T-helper 1 cell (primary cell): ENCODE measurements at places on chromosomes 7 and 10.

DNA sequence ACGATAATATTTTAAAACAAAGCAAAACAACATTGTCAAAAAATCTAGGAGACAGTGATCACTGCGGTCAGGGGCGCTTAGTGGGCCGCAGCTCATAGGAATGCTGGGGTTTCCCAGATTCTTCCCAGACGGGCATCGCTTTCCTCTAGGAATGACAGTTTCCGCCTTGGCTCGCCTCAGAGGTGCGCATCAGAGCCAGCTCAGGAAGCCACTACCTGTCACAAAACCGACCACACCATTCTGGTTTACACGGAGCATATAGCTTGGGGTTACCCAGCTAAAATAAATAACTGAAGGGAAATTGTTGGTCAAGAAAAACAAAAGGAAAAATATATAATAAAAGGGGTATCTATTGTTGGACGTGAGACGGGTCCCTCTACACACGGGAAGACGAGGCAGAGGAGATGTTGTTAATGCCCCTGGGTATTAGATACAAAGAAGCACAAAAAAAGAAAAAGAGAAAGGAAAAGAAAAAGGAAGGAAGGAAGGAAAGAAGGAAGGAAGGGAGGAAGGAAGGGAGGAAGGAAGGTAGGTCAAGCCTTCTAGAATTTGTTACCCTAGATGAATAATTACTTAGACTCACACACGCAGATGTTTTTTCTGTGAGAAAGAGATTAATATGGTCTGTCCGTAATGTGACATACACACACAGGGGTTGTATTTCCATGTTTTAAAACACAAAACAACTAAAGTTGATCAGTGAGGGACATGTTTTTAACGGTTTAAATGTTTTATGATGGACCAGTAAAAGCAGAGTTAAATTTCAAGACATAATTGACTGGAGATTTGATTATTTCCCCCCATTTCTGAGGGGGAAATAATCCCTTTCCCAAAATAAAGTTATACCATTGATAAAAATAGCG lies 292.4 kb upstream of the NFE2L3 start:
- DNase-seq: no peak

GRCh38 chr7:70701477-70701876 lies 430.5 kb upstream of the GALNT17 start:
- DNase-seq: no peak

- DNase-seq: no peak
These were observed 83.1 kb downstream of the STRA8 start for GRCh38 chr7:135316648-135317313.

DNA sequence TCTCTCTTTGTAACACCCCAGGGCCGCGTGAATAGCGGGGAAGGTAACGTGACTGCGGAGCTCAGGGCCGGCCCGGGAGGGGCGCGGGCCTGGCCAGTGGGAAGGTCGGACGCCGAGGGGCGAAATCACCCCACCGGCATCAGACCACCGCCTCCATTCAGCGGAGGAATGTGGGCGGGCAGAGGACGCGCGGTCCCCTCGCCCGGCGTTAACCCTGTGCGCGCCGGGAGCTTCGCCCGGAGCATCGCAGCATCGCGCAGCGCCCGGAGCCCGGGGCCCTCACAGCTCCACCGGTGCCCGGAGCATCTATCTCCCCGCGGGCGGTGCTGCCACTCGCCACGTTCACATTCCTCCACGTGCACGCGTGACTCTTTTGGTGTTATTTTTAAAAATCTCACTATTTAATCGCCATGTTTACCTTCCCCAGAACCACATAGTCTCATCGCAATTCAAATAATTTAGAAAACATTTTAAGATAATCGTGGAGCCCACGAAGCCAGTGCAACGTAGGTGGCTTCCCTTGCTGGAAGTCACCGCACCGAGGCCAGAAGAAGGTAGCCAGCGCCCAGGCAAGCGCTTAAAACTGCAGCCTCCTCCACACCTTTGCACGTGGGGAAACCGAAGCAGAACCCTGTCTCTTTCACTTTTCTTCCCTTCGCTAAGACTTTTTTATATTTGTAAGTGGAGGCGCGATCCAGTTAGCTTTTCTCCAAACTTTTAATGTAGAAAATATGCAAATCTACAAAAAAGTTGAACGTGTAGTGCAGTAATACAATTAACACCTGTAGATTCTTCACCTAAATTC lies 21.8 kb downstream of the FGFBP3 start:
- DNase-seq: no peak

- DNase-seq: no peak
These were observed 968 bp downstream of the NOLC1 start for GRCh38 chr10:102153093-102153620.

- no peak for DNase-seq
These were observed 68.9 kb upstream of the AQP1 start for GRCh38 chr7:30842542-30843451.

DNA sequence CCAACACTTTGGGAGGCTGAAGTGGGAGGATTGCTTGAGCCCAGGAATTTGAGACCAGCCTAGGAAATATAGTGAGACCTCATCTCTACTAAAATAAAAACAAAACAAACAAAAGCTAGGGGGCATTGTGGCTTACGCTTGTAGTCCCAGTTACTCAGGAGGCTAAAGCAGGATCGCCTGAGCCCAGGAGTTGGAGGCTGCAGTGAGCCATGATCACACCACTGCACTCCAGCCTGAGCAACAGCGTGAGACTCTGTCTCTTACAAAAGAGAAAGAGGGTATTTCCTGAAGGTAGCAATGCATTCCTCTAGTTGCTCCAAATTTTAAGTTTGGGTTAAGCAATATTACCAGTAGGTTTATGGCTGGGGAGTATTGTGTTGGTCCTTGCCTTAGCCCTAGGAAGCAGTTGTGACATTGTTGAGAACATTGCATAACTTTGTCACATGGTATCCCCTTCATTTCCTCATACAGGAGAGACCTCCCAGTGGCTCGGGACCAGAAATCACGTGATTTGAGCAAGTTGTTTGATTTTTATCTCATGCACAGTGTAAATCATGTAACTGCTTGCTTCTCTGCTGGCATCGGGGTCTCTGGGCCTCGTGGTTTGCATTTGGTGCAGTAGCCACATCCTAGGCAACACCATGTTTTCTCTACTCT lies 23.3 kb upstream of the SMARCD3 start:
- DNase-seq: no peak

- DNase-seq: no peak
These were observed 157.3 kb upstream of the COL1A2 start for GRCh38 chr7:94237417-94237816.

- DNase-seq: no peak
These were observed 38.4 kb downstream of the EEPD1 start for GRCh38 chr7:36191292-36191920.

- no peak for DNase-seq
These were observed 8.7 kb downstream of the EPC1 start for GRCh38 chr10:32338262-32338661.

DNA sequence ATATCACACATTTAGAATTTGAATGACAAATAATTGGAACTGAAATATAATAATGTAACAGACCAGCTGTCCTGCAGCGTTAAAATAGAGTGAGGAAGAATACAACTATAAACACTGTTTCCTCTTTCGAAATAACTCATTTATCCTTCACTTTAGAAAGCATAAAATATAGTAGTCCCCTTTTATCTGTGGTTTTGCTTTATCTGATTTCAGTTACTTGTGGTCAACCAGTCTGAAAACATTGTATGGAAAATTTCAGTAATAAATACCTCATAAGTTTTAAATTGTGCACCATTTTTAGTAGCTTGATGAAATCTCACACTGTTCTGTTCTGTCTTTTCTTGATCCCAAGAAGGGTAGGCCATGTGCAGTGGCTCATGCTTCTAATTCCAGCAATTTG lies 31.7 kb downstream of the POLR1F start:
- no peak for DNase-seq

DNA sequence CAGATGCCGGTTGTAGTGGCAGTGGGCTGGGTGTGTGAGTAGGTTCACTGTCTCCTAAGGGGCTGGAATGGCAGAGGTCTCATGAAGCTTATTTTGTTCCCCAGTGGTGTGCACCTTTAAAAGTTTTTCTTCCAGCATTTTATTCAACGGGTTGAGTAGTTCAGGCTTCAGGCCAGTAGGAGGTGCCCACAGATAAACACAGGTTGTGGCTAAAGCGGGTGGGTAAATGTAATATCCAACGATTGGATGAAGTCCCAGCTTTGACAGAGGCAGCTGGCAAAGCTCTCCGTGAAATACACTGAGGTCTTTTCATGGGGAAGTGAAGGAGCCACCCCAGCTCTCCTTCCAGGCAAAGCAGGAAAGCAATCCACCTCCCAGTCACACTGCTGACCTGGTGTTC lies 339.8 kb upstream of the LRRTM3 start:
- DNase-seq: no peak

DNA sequence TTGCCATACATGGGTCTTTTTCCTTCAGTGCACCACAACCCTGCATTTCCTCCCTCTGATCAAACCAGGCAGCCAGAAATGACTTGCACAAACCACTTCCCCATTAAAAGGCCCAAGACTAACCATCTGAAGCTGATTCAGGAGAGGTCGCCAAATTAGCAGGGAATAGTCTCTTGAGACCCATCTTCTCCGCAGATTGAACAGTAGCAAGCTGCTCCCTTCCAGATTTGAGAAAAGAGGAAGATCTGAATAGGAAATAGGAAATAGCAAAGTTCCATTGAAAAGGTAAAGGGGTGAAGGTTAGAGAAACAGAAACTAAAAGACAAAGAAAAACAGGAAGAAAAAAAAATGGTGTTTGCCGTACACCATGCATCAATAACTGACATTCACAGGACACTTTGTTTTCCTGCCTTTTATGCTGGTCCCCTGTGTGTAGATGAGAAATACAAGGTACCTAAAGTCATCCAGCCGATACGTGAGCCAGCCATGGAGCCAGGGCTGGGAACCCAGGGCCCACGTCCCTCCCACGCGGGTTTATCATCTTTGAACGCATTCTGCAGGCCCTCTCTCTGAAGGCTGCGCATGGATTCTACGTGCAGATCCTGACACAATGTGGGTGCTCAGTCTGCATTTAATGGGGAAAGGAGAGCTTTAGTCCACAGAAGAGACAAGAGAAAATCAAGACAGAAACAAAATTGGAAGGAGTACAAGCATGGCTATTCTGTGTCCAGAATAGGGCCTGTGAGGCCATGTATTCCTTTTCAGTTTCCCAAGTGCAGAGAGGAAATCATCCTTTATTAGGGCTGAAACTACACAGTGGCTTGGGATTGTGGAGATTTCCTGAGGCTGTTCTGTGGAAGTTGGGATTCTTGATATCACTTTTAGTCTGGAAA lies 268.4 kb upstream of the NPVF start:
- peak; percentile 70 for DNase-seq

- DNase-seq: no peak
These were observed 517 bp downstream of the SRGN start for GRCh38 chr10:69088471-69088769.

DNA sequence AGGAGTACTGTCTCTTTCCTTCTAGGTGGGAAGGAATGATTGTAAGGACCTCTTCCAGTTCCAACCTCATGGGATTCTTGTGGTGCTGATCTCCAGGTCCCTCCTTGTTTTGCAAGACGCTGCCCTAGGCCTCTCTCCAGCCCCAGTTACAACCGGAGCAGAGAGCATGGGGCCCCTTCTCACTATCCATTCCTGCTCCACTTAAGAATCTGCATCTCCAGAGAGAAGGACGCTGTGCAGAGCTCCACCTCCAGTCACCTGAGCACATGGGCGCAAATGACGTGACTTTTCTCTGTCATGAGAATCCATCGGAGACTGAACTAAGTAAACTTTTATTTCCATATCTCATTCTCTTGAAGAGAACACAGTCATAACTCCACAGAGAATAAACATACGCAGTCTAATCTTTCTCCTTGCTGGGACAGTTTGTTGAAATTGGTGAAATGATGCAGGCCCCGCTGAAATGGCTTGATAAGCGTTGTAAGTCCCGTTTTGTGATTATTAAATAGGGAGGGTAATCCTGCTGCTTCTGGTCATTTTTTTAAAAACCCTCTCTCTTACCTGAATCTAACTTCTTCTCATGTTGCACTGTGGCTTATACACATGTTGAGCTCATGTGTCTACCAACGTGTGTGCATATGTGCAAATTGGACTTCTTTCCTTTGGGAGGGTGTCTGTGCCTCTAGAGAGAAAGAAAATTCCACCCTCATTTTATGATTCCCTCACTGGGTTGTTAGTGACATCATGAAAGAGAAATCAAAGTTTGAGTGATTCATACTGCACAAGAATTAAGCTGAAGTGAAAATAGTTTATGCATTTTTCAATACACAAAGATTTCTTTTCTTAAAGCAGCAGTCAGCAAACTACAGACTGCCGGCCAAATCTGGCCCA lies 133.2 kb upstream of the TBX20 start:
- no peak for DNase-seq

- DNase-seq: no peak
These were observed 1.3 kb downstream of the NRCAM start for GRCh38 chr7:108454674-108455550.

DNA sequence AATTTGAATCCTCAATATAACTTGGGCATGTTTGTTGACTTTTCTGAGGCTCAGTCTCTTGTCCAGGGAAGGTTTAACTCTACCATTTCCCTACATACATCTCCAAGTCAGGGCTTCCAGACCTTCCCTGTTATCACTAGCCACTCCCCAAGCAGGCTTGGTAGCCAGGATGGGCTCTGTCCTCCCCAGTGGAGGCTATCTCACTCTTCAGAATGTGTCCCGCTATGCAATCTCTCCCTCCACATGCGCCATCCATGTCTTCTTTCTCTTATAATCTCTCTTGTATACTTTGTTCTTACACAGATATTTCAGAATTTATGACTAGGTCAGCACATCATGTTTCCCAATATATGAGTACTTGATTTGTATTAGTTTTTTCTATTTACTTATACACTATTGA lies 310.4 kb downstream of the HGF start:
- DNase-seq: no peak

- no peak for DNase-seq
These were observed 153.8 kb downstream of the SH3PXD2A start for GRCh38 chr10:103701380-103702222.

DNA sequence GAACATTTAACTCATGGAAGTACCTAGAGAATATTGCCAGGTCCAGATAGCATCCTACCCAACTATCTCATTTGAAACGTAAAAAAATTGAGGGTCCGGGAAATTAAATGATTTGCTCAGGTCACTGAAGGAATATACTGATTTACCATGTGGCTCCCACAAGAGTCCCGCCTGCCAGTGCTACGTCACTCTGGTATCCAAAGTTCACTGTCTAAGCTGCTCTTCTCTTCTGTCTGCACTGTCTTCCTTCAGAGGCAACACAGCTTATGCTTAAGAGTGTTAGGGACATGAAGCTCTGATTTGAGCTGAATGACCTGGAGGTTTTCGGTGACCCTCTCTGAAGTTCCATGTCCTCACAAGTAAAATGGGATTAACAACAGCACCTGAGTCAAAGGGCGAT lies 114.6 kb downstream of the PDE1C start:
- DNase-seq: no peak

- DNase-seq: no peak
These were observed 153.4 kb upstream of the KLF14 start for GRCh38 chr7:130887182-130887956.

DNA sequence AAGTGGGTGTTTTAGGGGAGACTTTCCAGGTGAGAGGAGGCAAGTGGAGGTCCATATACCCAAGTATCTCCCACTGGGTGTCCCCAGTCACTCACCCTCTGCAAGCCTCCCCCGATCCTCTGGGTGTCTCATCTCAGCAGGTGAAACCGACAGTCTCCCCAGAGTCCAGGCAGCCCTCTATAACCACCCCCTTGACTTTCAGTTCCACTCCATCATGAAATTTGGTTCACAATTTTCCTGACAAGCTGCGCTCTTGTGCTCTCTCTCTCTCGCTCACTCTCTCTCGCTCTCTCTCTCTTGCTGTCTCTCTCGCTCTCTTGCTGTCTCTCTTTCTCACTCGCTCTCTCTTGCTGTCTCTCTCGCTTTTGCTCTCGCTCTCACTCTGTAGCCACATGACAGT lies 8.1 kb upstream of the RABGEF1 start:
- DNase-seq: no peak
